Mesenchymal stem cell (in vitro differentiated cells and primary cell): ENCODE measurements at places on chromosomes 6 and 20.

DNA sequence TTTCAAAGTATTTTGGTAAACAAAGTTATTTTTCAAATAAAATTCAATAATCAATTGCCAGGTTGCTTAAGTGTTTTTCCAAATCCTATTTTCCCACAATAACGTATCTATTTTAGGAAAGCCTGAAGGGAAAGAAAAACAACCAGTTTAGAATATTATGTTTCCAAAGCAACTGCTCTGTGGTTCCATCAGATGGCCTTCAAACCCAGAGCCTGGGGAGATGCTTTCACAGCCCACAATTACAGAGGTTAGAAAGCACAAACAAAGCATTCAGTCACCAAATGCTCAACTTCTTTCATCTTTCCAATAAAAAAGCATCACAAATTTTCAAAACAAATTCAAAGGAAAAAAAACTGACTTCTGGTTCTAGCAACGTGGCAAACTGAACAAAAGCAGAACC, 66.0 kb downstream of the ELOVL5 start:
- H3K4me3 ChIP-seq = no peak overlapping the region
- H3K27me3 ChIP-seq = no peaks in the 10 kb centered on the region
- peak; percentile 53 for DNase-seq
- H3K36me3 ChIP-seq = peaks cover 10% of the 10 kb centered on the region
- no peak overlapping the region for H3K27ac ChIP-seq

GRCh38 chr20:10170261-10170660, 48.4 kb upstream of the SNAP25 start:
- peaks cover 2% of the 10 kb centered on the region for H3K4me1 ChIP-seq
- H3K27me3 ChIP-seq = peaks cover 8% of the 10 kb centered on the region
- H3K36me3 ChIP-seq = no peaks in the 10 kb centered on the region
- no peak overlapping the region for H3K27ac ChIP-seq
- H3K4me3 ChIP-seq = no peak overlapping the region

DNA sequence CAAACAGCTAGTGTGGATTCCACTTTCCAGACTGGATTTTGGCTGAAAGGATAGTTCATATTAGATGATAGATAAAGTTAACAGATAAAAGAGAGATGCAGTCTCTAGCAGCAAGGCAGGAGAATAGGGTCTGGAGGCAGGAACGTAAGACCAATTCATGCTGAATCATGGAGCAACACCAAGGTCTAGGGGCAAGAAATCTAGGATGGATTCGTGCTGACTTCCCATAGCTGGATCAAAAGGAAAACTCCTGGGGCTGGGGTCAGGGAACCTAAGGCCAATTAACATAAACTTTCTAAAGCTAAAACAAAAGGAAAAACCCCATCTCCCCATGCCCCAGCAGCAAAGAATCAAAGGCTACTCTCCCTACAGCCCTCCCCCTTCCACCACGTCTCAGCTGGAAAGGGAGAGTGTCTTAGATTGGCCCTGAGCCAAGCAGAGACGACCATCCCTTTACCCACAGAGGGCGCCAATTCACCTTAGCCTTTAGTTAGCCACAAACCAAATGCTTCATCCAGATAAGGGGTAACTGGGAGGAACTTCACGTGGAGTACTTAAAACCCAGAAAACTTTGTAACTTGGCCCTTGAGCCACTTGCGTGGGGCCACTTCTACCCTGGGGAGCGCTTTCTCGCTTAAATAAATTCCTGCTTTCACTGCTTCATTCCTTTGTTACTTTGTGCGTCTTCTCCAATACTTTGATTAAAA, 7.6 kb downstream of the TREM1 start:
- DNase-seq = peak; percentile 77
- no peaks in the 10 kb centered on the region for H3K4me1 ChIP-seq
- peaks cover 27% of the 10 kb centered on the region for H3K27me3 ChIP-seq
- no peaks in the 10 kb centered on the region for H3K36me3 ChIP-seq
- no peak overlapping the region for H3K27ac ChIP-seq

DNA sequence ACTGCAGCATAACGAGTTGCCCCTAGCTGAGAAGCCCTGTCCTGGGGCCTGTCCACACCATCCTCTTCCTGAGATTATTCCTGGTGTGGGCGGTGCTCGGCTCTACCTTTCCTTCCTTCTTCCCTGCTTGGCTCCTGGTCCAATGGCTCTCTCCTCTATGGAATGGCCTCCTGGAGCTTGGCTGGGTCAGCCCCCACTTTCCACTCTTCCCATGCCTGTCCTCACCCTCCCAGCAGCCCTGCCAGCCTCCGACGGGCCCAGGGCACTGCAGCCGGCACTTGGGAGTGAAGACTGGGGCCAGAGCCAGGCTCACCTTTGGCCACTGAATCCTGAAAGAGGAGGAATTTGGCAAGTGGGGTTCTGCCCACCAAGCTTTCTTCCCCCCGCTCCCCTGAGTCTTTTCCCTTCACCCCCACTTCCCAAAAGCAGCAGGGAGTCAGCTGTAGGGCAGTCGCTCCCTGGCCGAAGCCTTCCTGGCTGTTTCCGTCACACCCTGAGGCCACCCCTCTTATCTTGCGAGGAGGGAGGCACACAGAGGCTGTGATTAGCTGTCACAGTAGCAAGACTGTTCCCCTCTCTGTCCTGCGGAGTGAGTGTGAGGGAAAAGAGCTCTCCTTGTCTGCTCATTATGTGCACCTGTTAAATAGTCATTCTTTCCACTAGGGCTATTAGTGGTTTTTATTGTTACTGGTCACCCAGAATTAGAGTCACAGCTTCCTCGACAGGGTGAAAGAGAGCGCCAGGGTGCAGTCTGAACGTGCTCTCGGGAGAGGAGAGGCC, 6.3 kb upstream of the CDSN start:
- no peak for DNase-seq
- peaks cover 36% of the 10 kb centered on the region for H3K4me1 ChIP-seq
- peaks cover 2% of the 10 kb centered on the region for H3K36me3 ChIP-seq
- H3K27ac ChIP-seq = no peak overlapping the region
- H3K27me3 ChIP-seq = peaks cover 13% of the 10 kb centered on the region
- no peak overlapping the region for H3K4me3 ChIP-seq

GRCh38 chr20:23343590-23343989, 7.0 kb upstream of the NXT1 start:
- H3K36me3 ChIP-seq = no peaks in the 10 kb centered on the region
- no peak overlapping the region for H3K4me3 ChIP-seq
- H3K27me3 ChIP-seq = peaks cover 8% of the 10 kb centered on the region
- H3K4me1 ChIP-seq = peaks cover 7% of the 10 kb centered on the region
- no peak overlapping the region for H3K27ac ChIP-seq

GRCh38 chr6:149696901-149697300, 21.0 kb downstream of the LATS1 start:
- no peaks in the 10 kb centered on the region for H3K27me3 ChIP-seq
- H3K4me1 ChIP-seq = peaks cover 1% of the 10 kb centered on the region
- H3K4me3 ChIP-seq = no peak overlapping the region

- DNase-seq = no peak
- no peak overlapping the region for H3K27ac ChIP-seq
- no peak overlapping the region for H3K4me3 ChIP-seq
- H3K27me3 ChIP-seq = no peaks in the 10 kb centered on the region
- peaks cover 20% of the 10 kb centered on the region for H3K4me1 ChIP-seq
Observed at GRCh38 chr20:1924910-1925861, 30.0 kb downstream of the SIRPA start.

DNA sequence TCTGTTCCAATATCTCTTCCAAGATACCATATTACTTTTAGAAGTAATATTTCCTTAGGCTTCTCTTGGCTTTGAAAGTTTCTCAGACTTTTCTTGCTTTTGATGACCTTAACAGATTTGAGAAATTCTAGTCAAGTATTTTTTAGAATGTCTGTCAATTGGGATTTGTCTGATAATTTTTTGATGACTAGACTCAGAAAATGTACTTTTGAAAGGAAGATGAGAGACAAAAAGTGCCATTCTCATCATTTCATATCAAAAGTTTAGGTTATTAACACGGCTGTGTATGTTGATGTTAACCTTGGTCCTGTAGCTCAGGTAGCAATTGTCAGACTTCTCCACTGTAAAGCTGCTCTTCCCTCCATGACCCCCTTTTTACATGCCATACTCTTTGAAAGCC, 651.5 kb downstream of the EYS start:
- no peaks in the 10 kb centered on the region for H3K36me3 ChIP-seq
- H3K27ac ChIP-seq = no peak overlapping the region
- DNase-seq = no peak
- no peak overlapping the region for H3K4me3 ChIP-seq

GRCh38 chr6:56616967-56617366, 25.7 kb downstream of the DST start:
- H3K27ac ChIP-seq = no peak overlapping the region
- H3K36me3 ChIP-seq = peaks cover 15% of the 10 kb centered on the region
- DNase-seq = no peak
- H3K4me3 ChIP-seq = no peak overlapping the region
- no peaks in the 10 kb centered on the region for H3K27me3 ChIP-seq
- H3K4me1 ChIP-seq = no peaks in the 10 kb centered on the region

GRCh38 chr6:34170346-34170745, 24.5 kb upstream of the GRM4 start:
- no peaks in the 10 kb centered on the region for H3K4me1 ChIP-seq
- DNase-seq = no peak
- H3K27me3 ChIP-seq = no peaks in the 10 kb centered on the region
- no peak overlapping the region for H3K27ac ChIP-seq
- H3K36me3 ChIP-seq = no peaks in the 10 kb centered on the region

DNA sequence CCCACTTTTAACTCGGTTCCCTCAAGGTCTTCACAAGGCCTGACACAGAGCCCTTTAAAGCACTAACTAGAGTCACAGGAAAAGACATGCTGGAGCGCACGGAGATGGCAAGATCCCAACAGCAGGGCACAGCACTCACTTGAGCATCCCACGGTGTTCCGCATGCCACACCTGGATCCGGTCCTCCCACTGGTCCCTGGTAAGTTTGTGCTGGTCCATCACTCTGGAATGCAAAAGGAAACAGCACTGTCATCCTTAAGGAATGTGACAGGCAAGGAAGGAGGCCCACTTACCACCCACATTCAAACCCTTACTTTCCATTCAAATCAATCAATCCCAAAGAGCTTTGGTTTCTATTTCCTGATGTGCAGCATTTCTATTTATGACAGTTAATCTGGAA, 34.7 kb downstream of the EZR start:
- peaks cover 7% of the 10 kb centered on the region for H3K4me1 ChIP-seq
- H3K36me3 ChIP-seq = peaks cover 57% of the 10 kb centered on the region
- H3K27me3 ChIP-seq = no peaks in the 10 kb centered on the region
- H3K27ac ChIP-seq = peak overlapping the region; percentile 65
- DNase-seq = no peak

DNA sequence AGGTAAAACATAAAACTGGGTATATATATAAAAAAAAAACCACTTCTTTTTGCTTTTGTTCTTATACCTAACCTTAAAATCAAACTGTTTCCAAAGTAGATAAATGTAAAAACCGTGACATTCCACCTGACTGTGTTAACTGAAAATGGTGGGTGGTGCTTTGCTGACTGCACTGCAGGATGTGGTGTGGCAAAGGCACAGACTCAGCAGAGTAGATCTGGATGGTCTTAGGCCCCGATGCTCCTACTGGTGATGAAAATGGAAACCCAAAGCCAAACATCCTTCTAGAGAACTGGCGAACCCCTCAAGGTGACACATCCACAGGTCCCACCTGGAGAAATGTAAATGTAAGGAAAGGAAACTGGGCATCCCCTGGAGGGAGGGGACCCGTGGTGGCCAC, 8.9 kb downstream of the TGIF2 start:
- no peak overlapping the region for H3K4me3 ChIP-seq
- H3K27me3 ChIP-seq = peaks cover 10% of the 10 kb centered on the region
- H3K4me1 ChIP-seq = peaks cover 9% of the 10 kb centered on the region
- H3K27ac ChIP-seq = no peak overlapping the region

DNA sequence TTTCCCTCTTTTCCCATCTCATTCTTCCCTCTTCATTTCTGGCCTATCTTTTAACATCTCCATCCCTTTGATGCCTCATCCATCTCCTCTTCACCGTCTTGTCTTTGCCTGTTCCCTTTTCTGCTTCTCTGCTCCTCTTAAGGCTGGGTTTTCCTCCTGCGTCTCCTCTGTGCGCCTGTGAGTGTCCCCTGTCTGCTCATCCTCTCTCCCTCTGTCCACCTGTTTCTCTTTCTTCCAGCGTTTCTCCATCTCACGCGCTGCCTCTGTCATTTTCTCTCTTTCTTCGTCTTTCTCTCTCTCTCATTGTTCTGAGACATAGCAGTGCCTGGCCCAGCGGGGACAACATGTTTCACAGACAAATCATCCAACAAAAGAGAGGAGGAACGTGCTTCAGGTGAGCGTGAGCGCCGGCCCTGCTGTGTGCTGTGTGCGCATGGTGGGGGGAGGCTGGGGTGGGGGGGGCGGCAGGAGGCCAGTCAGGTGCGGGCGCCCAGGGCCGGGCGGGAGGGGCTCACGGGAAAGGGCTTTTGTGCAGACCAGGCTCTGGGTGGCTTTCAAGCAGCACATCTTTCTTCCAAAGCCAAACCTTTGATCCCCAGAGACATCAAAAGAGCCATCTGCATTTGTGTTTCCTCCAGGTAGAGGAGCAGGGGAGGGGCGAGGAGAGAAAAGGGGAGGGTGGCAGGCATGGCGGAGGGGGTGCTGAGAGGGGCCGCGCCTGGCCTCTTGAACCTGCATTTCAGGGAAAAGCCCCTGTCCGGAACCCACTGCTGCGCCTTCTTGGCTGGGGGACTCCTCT, 121.3 kb downstream of the VEGFA start:
- H3K27me3 ChIP-seq = peaks cover 25% of the 10 kb centered on the region
- no peak overlapping the region for H3K27ac ChIP-seq
- no peaks in the 10 kb centered on the region for H3K36me3 ChIP-seq
- H3K4me3 ChIP-seq = no peak overlapping the region
- peaks cover 10% of the 10 kb centered on the region for H3K4me1 ChIP-seq

DNA sequence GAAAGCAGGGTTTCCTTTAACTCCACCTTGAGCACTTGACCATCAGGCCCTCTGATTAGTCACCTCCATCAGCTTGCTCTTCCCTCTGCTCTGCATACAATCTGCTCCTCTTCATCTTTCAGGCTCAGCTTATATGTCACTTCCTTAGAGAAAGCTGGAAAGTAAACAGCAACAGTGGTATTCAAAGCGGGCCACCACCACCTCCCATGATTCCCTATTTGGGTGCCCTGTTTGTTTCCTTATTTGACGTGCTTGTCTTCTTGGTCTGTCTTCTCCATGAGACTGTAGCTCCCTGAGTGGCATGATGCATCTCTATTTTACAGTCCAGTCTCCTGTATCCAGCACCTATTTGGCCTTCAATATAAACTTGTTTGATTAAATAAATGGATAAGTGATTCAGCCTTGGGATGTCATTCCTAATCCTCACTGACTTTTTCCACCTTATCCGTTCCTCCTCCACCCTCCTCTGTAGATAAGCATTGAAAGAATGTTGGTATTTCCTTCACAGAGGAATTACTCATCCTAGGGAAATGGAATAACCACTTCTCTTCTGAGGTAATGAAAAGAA, 102.8 kb upstream of the SGK1 start:
- H3K4me1 ChIP-seq = peaks cover 12% of the 10 kb centered on the region
- no peaks in the 10 kb centered on the region for H3K27me3 ChIP-seq
- H3K36me3 ChIP-seq = no peaks in the 10 kb centered on the region
- DNase-seq = peak; percentile 89
